ENCODE measurements at places on chromosomes 4 and X.
A peak's percentile ranks its signal among the peaks of the same experiment; 100 is the strongest.

GRCh38 chr4:53914313-53915016 is 149.9 kb downstream of the CHIC2 start:
- H3K4me1 ChIP-seq: no peaks in the 10 kb centered on the region
- no peak overlapping the region for H3K27ac ChIP-seq

DNA sequence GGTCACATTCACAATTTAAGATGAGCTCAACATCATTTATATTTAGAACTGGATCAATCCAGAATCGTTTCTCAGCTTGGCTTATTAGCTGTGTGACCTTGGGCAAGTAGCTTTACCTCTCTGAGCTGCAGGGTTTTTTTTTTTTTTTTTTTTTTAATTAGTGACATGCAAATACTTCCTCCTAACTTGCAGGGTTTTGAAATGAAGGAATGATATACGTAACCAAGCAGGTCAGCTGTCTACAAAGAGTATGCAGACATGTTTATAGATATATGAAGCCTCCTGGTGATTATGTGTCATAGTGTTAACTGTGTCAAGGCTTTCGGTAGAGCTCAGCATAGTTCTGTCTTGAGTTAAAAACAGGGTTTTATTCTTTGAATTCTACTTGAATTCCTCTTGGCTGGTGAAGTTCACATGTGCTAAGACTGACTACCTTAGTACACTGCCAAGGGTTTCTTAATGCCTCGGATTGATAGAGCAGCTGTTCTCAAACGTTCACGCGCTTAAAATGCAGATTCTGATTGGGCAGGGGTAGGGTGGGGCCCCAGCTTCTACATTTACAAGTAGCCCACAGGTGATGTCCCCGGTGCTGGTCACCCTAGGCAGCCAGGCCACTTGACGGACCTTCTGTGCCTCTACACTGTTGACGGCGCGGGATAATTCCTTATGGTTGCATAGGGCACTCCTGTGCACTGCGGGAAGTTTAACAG is 654 bp upstream of the STS start:
- peak overlapping the region; percentile 60 for H3K4me3 ChIP-seq
- H3K36me3 ChIP-seq: no peaks in the 10 kb centered on the region
- no peak for DNase-seq
- H3K27me3 ChIP-seq: no peaks in the 10 kb centered on the region
- peaks cover 9% of the 10 kb centered on the region for H3K4me1 ChIP-seq
- peak overlapping the region; percentile 61 for H3K27ac ChIP-seq

DNA sequence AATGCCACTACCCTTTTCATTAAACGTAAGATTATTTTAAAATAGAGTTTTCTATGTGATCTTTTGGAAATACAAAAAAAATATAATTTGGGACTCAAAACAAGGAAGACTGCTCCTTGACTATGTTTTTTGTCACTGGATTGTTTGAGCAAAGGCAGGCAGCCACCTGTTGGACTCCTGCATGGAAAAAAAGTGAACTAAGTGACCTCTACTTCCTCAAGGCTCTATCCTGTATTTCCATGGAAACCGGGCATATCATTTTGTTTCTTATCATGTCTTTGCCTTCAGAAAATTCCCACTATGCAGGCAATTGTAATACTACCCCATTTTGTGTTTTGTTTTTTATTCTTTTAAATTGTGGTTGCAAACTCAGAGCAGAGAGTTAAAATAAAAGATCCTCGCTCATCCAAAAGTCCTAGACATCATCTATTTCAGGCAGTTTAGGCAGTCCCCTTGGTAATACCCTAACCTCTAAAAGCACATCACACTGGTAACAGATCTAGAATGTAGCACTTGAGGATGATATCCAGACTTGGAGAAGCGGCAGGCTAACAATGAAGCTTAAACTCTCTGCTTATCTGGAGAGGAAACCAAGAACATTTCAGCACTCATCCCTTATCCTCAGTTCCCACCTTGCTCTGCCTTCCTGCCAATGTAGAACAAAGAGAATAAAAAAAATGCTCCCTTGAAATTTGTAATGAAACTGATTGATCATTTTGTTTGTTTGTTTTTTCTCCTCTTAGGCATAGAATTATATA is 165.7 kb downstream of the BANK1 start:
- H3K4me1 ChIP-seq: no peaks in the 10 kb centered on the region
- no peaks in the 10 kb centered on the region for H3K27me3 ChIP-seq
- no peak overlapping the region for H3K4me3 ChIP-seq
- DNase-seq: no peak
- no peaks in the 10 kb centered on the region for H3K36me3 ChIP-seq

- no peak overlapping the region for H3K4me3 ChIP-seq
- H3K4me1 ChIP-seq: no peaks in the 10 kb centered on the region
- no peak for DNase-seq
- H3K27ac ChIP-seq: no peak overlapping the region
Observed at GRCh38 chr4:183182873-183183725, 84.0 kb downstream of the WWC2 start.

DNA sequence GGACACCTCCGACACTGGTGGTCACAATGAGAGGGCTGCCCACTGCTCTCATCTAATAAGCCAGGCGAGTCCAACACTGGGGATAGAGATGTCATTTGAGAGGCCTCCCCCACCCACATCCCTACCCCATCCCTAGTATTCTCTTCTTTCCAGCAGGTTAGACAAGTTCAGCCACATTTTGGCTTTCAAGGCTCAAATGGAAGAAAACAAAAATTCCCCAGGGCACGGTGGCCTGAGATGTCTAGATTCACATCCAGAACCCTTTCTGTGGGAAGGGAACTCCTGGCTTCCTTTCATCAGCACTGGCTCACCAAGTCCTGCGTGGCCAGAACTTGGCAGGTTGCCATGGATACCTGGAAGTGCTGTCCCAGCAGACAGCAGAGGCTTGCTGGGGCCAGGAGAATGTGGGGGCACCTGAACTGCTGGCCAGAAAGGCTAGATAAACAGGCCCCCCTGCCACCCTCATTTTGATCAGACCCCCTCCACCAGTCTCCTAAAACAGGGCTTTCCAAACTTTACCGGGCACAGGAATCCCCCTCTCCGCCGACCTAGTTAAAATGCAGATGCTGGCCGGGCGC is 1.3 kb upstream of the NYX start:
- no peak overlapping the region for H3K4me3 ChIP-seq
- no peaks in the 10 kb centered on the region for H3K27me3 ChIP-seq
- no peak overlapping the region for H3K27ac ChIP-seq

DNA sequence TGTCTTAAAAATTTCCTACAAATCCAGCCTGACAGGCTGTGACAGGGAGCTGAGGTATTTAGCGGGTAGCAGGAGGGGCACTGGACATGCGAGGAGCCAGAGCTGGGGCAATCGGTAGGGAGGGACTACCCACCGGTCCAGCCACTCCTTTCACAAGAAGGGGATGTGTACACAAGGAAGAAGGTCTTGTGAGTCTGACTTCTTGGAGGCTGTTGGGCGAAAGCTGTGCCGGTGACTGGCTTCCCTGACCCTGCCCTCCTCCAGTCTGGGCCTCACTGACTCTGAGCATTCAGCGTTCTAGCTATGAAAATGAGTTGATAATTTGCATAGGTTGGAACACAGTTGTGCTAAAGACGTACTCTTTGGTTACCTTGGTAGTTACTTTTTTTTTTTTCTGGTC is 12.7 kb upstream of the CXCL8 start:
- no peaks in the 10 kb centered on the region for H3K36me3 ChIP-seq
- H3K4me1 ChIP-seq: peaks cover 4% of the 10 kb centered on the region
- no peaks in the 10 kb centered on the region for H3K27me3 ChIP-seq
- no peak for DNase-seq
- H3K4me3 ChIP-seq: no peak overlapping the region

DNA sequence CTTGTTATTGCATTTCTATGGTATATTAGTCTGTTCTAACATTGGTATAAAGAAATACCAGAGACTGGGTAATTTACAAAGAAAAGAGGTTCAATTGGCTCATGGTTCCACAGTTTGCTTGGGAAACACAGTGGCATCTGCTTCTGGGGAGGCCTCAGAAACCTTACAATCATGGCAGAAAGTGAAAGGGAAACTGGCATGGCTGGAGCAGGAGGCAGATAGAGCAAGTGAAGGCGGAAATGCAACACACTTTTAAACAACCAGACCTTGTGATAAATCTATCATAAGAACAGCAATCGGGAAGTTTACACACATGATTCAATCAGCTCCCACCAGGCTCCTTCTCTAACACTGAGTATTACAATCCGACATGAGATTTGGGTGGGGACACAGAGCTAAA is 346.6 kb upstream of the GNPDA2 start:
- DNase-seq: no peak
- H3K27me3 ChIP-seq: no peaks in the 10 kb centered on the region
- H3K27ac ChIP-seq: no peak overlapping the region
- H3K36me3 ChIP-seq: no peaks in the 10 kb centered on the region
- no peaks in the 10 kb centered on the region for H3K4me1 ChIP-seq

DNA sequence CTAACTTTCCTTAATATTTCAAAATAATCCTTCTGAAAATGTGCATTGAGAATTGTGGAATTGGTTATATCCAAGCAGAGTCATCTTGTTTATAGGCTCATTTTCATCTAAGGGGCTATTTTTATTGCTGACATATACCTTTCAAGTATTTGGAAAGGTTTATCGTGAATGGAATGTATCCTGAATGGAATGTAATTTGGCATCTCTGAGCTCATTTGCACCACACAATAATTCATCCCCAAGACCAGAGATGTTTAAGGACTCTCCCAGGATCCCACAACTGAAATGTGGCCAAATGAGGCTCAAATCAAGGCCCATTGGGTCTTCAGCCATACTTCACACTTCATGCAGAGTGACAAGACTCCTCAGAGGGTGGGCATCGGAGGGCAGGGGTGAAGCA is 7.5 kb upstream of the SETD7 start:
- H3K4me3 ChIP-seq: no peak overlapping the region
- no peaks in the 10 kb centered on the region for H3K36me3 ChIP-seq
- H3K27ac ChIP-seq: no peak overlapping the region
- H3K27me3 ChIP-seq: no peaks in the 10 kb centered on the region

GRCh38 chrX:97482666-97483300 is 599.1 kb downstream of the RPA4 start:
- no peak for DNase-seq
- H3K4me1 ChIP-seq: no peaks in the 10 kb centered on the region
- no peak overlapping the region for H3K4me3 ChIP-seq
- no peaks in the 10 kb centered on the region for H3K36me3 ChIP-seq
- no peaks in the 10 kb centered on the region for H3K27me3 ChIP-seq

DNA sequence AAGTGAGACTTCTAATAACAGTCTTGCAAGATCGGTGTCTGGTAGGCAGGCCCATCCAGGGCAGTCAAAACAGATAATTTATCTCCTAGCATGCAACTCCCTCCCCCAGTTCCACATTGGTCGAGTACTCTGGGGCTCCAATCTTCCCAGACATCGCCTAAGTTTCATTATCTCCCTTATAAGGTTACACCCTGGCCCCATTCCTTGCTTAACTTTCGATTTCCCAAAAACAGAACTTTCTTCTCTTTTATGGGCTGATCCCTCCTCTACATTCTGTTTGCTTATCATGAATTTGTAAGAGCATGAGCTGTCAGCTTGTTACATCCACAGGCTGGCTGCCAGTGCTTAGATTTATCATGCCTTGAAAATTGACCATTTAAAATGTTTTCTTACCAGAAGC is 471.3 kb downstream of the TECRL start:
- no peaks in the 10 kb centered on the region for H3K27me3 ChIP-seq
- H3K4me1 ChIP-seq: no peaks in the 10 kb centered on the region
- H3K4me3 ChIP-seq: no peak overlapping the region
- H3K27ac ChIP-seq: no peak overlapping the region
- DNase-seq: no peak

- no peak overlapping the region for H3K27ac ChIP-seq
- no peaks in the 10 kb centered on the region for H3K36me3 ChIP-seq
- H3K27me3 ChIP-seq: no peaks in the 10 kb centered on the region
- H3K4me3 ChIP-seq: no peak overlapping the region
Observed at GRCh38 chrX:9286234-9286633, 178.6 kb upstream of the TBL1X start.

DNA sequence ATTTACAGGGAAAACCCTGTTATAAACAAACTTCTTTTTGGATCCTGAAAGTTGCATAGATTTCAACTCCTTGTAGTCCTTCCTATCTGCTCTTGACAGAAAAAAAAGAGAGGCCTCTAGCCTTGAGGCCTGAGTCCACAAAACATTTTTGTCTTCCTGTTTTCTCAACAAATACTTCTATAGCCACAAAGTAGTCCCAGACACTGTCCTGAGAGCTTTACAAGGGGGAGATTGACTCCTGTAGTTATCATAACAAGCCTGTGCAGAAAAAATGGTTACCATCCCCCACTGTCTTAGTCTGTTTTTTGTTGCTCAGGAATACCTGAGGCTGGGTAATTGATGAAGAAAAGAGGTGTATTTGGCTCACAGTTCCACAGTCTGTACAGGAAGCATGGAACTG is 35.2 kb downstream of the PCDH7 start:
- no peak for DNase-seq
- H3K4me1 ChIP-seq: no peaks in the 10 kb centered on the region
- H3K27me3 ChIP-seq: no peaks in the 10 kb centered on the region

DNA sequence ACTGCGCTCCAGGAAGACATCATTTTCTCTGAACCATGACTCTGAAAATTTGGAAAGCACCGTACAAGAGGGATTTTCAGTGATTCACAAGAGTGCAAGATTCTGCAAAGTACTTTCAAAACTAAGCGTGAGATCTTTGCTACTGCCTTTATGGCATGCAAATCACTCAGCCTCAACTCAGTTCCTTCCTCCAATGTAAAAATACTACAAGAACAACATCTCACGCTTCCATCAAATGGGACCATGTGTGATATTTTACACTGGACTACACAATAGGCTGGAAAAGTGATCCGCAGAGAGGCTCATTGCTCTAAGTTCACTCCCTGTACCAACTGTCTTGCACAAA is 674 bp upstream of the IL15 start:
- no peak for DNase-seq
